Activated T-cell treated with anti-CD3 and anti-CD28 coated beads for 24 hours (primary cell): ENCODE measurements at places on chromosomes 3 and 15.

DNA sequence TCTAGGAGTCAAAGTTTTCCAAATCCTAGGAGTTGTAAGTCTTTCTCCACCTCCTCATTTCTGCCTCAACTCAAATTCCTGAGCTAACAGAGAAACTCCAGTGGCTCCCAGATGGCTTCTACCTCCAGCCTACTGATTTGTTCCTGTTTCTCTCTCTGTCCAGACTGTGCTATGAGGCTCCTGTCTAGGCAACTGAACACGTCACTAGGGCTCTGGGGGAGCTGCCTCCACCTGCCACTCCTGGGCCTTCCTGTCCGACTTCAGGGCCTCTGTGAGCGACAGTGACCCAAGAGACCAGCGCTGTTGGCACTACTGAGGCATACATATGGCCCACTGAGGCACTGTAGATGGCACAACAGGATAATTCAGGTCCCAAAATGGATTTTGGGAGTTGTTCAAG is 71.4 kb downstream of the EXOG start:
- no peak for DNase-seq

DNA sequence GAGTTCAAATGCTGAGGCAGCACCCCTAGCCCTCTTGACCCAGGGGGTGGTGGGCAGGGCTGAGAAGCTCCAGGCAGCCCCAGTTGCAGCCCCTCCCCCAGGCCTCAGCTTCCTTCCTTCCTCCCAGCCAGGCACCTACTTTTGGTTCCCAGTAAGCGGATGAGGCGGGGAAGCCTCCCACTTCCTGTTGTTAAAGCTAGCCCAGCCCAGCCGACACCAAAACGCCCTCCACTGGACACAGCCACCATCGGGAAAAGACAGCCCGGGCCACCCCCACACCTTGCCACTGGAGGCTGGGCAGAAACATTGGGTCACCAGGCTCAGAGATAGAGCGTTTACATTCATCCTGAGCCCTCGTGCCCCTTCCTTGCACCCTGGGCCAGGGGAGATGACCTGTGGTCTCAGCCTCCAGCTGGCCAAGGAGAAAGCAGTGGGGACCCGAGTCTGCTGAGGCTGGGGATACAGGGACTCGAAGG is 3.5 kb downstream of the DUSP7 start:
- no peak for DNase-seq

- no peak for DNase-seq
Observed at GRCh38 chr3:22759636-22760310, 443.4 kb upstream of the UBE2E2 start.

GRCh38 chr15:71237456-71238188 is 122.4 kb downstream of the THSD4 start:
- DNase-seq, result no peak
